PC-9 (cell line): ENCODE measurements at places on chromosomes 12 and 14. TPM values are rescaled to one million over a fixed set of nuclear protein-coding genes. Genes with fewer than 3 reads are reported as not detected.

DNA sequence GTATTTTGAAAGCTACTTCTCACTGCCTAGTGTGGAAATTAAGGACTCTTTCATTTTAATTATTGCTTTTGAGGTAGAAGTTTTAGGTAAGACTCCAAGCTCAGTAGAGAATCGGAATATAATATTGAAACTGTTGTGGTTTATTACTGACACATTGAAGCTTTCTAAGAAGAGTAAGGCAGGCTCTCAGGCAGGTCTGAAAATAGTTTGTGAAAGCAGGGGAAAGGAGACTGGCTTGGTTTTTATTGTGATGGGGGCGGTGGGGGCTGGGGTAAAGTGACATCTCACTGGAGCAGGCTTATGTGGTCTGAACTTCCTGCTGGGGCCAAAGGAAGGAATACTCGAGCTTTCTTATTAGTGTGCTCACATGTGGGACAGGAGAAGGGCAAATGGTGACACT lies 79.5 kb downstream of the OTOGL start:
- no peak for DNase-seq

Gene GAS2L3
- total RNA-seq = 28.6 and 31.9 TPM in 2 replicates

GRCh38 chr14:40414386-40414785 lies 982.2 kb upstream of the FBXO33 start:
- no peak for DNase-seq

DNA sequence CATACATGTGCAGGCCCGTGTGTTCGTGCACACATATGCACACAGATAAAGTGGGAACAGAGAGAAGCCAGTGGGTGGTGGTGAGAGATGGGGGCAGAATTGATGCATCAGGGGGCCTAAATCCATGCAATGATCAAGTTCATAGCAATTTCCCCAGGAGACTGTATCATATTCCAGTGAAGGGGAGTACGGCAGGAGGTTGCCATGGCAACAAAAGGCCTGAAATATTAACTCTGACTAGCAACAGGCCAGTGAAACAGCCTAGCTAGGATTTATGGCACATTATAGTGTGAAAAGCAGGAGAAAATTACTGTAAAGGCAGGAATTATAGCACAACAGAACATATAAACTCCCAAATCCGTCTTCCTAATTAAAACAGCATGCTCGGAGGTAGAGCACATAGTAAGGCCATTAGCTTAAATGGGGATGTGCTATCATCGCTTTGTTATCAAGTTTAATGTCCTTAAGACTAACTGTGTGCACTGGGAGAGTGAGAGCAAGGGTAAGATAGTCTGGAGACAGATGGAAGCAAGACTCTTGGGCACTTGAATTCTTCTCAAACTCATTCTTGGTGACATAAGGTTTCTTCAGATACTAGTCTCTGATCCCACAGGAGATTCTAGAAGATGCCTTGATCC lies 806.3 kb downstream of the DIO2 start:
- no peak for DNase-seq

GRCh38 chr12:118136559-118137003 lies 657 bp downstream of the PEBP1 start:
- DNase-seq = peak; percentile 4

DNA sequence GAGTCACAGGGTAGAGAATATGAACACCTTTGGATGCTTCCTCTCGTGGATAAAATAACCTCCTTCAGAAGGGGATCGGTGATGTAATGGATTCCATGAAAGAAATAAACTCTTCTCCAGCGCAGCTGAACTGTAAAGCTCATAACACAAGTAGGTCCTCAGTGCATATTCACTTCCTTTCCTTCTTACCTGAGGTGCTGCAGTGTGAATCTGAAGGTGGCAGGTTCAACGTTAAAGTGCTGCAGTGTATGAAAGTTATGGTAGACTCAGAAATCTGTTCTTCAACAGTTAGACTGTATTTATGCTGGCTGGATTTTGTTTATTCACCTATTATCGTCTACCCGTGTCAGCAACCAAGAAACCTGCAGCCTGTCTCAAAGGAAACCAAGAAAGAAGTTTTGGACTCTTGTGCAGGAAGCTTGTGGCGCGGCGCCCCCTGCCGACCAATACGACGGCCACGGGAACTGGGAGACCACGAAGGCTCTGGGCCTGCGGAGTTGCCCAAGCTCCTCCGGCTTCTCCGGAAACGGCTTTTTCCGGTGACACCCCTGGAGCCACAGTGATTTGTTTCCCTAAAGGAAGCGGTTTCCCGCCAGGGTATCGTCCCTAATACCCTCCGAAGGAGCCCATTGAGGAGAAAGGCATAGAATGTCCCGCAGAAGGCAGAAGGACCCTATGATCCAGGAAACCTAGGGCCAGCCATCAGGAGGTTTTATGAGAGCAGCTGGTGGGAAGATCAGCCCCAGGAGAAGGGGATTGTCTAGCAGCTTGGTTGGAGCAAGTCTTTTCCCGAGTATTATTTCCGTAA lies 17.6 kb upstream of the RNASE3 start:
- DNase-seq = peak; percentile 37

- DNase-seq = no peak
These were observed 7.4 kb downstream of the SMOC1 start for GRCh38 chr14:69886453-69887242.

Gene INSM2
- total RNA-seq = not detected in 2 replicates

Gene RAPGEF3
- 4.1 and 5.7 TPM in 2 replicates for total RNA-seq

DNA sequence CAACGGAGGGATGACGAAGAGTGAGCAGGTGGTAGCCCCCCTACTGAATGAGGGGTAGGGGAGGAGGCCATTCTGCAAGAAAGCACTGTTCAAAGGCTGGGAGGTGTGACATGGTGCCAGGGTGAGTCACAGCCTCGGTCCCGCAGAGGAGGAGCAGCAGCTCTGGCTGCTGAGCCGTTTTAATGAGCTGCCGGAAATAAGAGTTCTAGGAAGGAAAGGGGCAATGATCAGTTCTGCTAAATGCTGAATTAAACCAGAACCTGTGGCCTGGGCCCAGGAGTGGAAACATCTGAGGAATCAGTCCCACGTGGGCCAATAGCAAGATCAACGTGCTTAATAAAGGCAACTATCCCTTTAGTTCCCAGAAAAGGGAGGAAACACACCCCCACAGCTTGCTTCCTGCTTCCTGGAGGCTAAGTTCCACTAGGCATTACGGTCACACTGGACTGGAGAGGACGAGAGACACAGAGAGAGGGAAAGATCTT lies 3.6 kb downstream of the ABCD4 start:
- DNase-seq = no peak

- peak; percentile 78 for DNase-seq
These were observed 40.9 kb downstream of the CCDC85C start for GRCh38 chr14:99562856-99563748.

DNA sequence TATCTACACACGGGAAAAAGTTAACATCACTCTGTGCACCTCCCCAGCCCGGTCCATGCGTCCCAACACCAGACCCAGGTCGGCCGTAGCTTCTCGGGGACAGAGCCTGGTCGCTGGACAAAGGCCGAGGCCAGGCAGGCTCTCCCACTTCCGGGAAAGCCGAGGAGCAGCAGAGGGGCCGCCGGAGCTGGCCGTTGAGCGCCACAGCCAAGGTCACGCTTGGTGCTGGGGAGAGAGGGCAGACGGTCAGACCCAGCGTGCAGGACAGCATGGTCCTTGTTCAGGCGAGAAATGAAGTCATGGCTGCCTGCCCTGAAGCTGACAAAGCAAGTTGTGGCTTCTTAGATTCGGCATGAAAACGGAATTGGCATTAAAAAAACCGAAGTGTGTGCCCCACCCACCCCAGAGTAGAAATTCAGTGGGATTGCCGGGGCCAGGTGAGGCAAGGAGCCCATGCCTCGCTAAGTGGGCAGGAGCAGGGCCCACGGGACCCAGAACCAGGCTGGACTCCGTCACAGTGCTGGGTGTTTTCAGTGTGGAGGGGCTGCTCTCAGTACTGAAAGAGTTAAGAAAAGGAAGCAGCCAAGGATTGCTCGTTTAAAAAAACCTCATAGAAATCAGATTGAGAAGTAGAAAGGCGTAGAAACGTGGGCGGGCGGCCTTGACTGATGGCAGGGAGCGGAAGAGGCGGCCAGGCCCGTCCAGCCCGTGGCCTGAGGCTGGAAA lies 4.3 kb downstream of the ARL6IP4 start:
- DNase-seq = no peak

GRCh38 chr14:22713631-22713950 lies 52.9 kb upstream of the OXA1L start:
- DNase-seq = no peak

- no peak for DNase-seq
These were observed 16.1 kb downstream of the INF2 start for GRCh38 chr14:104705340-104706047.

DNA sequence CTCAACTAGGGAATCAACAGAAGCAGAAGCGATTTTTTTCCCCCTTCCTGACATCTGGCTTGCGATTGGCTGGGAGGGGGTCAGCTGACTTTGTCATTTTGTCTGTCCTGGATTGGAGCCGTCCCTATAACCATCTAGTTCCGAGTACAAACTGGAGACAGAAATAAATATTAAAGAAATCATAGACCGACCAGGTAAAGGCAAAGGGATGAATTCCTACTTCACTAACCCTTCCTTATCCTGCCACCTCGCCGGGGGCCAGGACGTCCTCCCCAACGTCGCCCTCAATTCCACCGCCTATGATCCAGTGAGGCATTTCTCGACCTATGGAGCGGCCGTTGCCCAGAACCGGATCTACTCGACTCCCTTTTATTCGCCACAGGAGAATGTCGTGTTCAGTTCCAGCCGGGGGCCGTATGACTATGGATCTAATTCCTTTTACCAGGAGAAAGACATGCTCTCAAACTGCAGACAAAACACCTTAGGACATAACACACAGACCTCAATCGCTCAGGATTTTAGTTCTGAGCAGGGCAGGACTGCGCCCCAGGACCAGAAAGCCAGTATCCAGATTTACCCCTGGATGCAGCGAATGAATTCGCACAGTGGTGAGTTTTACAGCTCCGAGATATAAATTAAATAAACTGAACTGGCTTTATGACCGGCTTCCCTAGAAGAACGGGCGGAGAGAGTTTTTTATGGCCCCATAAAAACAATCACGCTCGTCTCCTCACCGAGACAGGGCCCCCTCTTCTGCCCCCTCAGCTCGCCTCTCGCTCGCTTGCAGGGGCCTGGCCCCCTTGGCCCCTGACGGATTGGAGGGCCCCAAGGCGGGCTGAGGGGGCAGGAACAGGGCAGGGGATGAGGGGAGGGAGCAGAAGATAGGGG lies at the start of gene HOXC6:
Gene HOXC6, plus strand, starts transcription at position 127 of the 888 bp plus-strand sequence. Its CDS starts 82 bp downstream, at position 209.
- DNase-seq = no peak

Gene TMEM121
- total RNA-seq = 1.0 and 1.1 TPM in 2 replicates

DNA sequence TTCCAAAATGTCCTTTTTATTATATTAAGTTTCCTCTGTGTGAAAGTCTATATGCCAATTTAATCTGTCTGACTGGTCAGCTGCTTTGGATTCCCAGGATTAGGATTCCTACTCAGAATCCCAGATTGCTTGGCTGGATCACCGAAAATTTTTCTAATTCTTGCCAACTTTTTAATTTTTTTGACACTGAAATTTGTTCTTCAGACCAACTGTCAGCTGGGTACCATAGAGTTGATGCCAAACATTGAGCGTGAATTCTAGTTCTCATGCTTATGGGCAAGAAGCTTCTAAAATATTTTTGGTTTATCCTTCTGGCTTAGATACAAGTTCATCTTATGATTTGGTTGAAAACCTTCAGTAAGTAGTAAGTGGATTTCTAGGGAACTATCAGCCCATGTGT lies 1611.4 kb upstream of the FLRT2 start:
- no peak for DNase-seq

DNA sequence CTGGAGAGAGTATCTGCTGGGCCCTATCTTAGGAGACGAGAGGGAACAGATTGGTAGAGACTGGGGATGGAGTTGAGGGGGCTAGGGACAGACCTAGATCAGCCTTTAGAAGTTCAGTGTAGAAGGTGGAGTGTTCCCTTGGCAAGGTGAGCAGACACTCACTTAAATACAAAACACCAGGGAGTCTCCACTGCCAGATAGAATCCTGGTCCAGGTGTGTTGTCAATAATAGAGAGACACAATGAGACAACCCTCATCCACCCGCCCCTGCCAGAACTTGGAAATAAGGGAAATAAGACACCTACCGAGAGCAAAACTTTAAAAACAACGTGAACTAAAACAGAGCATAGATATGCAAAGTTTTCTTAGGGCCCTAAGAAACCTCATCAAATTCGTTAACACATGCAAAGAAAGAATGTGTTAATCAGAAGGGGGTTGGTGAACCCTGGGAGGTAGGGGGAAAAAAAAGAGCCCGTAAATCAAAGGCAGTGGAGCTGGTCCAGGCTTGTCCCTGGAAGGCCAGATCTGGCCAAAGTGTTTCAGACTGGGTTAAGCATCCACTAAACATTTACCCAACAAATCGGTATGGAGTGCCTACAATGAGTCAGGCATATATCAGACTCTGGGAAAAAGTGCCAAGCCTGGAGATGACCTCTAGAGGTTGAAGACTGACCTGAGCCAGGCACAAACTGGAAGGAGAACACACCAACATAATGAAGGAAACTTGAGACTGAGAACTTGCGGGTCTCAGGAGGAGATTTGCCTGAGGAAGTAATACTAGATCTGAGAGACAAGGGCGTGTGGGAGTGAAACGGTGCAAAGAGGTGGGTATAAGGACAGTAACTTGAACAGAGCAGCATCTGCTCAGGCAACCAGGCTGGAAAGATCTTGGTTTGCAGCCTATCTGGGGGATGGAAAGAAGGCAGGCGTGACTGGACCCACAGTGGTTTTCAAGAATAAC lies 37.0 kb upstream of the OTX2 start:
- no peak for DNase-seq

GRCh38 chr12:70719071-70719470 lies 81.8 kb upstream of the PTPRB start:
- no peak for DNase-seq

GRCh38 chr12:53380794-53381730 lies 1.1 kb downstream of the SP1 start:
- peak; percentile 67 for DNase-seq
